Dermis microvascular lymphatic vessel endothelial cell (primary cell): ENCODE measurements at places on chromosomes 12 and 14. TPM values are rescaled to one million over a fixed set of nuclear protein-coding genes. Genes with fewer than 3 reads are reported as not detected.

DAO gene
- not detected in 2 replicates for total RNA-seq

RILPL2 gene
- total RNA-seq: 2.4 and 3.3 TPM in 2 replicates

PPM1H gene
- 1.0 and 1.3 TPM in 2 replicates for total RNA-seq

MMAB gene
- 19.2 and 33.1 TPM in 2 replicates for total RNA-seq

TAS2R9 gene
- not detected in 2 replicates for total RNA-seq

PLEKHG3 gene
- 5.4 and 11.0 TPM in 2 replicates for total RNA-seq

ZC3H14 gene
- 44.3 and 54.9 TPM in 2 replicates for total RNA-seq

TBX3 gene
- total RNA-seq: 0.89 and 1.4 TPM in 2 replicates

- no peak for DNase-seq
Observed at GRCh38 chr12:52660934-52661499, 9.0 kb upstream of the KRT2 start.

DNA sequence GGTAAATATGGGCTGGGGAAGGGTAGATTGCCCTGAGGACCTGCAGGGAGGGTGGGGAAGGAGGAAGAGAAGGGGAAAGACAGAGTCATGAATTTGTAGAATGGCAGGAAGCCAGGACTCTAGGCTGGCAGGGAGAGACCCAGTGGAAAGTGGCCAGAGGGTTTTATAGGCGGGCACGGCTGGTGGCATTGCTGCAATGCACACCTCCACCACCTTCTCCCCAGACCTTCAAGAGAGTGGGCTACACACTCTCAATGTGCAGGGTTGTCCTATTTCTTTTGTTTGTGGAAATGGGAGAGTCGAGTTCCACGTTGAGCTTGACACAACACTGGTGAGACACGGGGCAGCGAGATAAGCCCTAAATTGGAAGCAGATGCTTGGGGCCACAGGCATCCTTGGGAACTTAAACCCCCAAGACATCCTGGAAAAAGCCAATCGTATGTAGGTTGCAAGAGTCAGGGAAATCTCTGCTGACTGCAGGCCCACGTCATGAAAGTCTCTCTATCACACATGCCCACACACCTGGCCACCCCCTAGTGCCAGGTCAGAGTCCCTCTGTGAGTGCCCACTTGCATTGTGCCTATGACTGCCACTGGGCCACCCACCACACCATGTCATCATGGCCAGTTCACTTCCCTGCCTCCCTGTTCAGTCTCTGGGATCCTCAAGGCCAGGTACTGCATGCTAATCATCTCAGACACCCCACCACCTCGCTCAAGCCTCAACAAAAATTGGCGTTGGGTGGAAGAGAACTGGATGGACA lies 38.0 kb upstream of the BDKRB2 start:
- no peak for DNase-seq

GRCh38 chr14:61470261-61470960 lies 149.0 kb downstream of the PRKCH start:
- peak; percentile 80 for DNase-seq

DNA sequence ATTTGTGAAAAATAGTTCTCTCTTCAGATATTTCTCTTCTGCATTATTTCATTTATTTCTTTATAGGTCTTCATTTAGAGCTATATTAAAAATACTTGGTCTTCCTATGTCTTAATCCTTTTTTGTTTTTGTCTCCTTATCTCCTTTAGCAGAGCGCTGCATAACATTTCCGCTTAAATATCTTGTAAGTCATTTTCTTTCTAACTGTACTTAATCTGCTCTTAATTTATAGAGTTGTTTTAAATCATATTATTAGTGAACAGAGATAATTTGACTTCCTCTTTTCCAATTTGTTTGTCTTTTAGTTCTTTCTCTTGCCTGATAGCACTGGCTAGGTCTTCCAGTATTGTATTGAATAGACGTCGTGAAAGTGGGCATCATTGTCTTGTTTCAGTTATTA lies 18.0 kb downstream of the LUM start:
- no peak for DNase-seq

DNA sequence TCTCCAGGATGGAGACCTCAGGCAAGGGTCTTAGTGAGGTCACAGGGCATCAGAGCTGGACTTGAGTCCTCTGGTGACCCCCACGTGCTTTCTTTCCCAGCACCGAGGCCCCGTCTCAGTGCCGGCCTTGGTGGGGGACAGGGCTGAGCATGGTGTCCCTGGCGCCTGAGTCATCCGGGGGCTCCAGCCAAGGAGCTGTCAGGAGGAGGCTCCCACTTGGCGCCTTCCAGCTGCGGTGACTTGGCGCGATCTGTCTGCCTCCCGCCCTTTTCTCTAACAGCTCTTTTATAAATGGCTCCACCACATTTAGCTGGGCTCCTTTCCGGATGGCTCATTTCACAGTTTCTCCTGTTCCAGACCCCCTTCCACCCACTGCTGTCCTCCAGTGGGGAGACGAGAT lies 60.4 kb downstream of the PRMT8 start:
- DNase-seq: no peak

DNA sequence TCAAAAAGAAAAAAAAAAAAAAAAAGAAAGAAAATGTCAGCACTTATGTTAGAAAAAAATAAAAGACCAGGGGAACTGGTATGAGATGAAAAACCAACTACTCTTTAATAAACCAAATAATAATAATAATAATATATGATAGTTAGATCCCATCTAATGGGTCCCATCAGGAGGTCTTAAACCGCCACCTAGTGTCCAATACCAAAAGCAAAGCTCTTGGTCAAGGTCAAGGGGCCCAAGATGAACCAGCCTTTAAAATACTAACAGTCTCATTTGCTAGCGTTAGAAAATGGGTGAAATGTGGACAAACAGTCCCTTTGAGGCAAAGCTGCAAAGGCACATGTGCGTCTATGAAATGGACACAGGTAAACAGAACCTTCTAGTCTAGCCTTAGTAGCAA lies 12.3 kb downstream of the BRAP start:
- peak; percentile 51 for DNase-seq

DNA sequence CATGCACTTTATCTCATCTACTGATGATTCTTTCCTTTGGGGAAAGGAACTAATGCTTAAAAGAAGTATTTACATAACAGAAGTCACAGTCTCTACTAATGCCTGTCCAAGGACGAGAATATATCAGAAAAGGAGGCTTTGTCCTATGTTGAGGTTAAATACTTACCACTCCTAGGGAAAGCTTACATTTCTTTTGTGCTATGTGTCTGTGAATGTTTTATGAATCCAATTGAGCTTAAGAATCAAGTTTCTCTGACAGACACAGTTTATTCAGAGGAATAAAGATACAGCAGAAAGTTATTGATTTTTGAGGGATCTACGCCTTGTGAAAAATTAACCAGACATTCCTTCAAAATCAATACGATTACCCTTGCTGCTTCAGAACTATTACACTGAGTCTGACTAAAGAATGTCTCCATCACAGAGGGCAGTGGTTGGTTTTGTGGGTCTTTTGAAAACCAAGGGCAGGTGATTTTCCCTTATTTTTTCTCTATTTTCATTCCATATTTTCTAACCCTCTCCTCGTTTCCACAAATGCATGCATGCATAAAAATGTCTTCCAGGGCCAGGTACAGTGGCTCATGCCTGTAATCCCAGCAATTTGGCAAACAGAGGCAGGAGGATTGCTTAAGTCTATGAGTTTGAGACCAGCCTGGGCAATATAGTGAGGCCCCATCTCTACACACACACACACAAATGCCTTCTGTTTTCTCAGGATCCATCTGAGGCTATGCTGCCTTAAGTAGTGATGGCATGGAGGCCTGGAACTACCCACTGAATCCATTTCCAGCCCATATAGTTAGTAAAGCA lies 1095.1 kb downstream of the GALC start:
- DNase-seq: no peak

DNA sequence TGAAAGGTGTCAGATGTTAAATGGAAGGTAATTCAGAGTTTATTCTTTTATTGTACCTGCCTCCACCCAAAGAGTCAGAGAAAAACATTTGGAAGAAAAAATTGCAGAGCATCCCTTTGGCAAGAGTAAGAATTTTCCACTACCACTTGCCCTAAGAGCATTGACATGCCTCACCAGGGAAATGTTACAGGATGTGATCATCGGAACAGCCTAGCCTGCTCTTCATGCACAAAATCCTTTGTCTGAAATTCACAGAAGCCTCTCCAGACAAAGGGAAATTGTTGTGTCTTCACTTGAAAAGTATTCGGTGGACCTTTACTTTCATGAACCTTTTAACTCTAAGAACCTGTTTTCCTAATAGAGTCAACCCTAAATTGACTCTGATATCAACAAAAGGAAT lies 36.9 kb downstream of the ATP2A2 start:
- peak; percentile 94 for DNase-seq

DNA sequence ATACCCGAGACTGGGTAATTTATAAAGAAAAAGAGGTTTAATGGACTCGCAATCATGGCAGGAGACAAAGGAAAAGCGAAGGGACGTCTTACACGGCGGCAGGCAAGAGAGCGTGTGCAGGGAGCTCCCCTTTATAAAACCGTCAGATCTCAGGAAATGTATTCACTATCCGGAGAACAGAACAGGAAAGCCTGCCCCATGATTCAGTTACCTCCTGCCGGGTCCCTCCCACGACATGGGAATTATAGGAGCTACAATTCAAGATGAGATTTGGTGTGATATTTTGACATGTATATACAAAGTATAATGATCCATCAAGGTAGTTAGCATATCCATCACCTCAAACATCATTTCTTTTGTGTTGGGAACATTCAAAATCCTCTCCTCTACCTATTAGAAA lies 2.3 kb upstream of the CDCA4 start:
- DNase-seq: peak; percentile 62

- DNase-seq: no peak
Observed at GRCh38 chr12:24500421-24500820, 448.5 kb downstream of the BCAT1 start.

DNA sequence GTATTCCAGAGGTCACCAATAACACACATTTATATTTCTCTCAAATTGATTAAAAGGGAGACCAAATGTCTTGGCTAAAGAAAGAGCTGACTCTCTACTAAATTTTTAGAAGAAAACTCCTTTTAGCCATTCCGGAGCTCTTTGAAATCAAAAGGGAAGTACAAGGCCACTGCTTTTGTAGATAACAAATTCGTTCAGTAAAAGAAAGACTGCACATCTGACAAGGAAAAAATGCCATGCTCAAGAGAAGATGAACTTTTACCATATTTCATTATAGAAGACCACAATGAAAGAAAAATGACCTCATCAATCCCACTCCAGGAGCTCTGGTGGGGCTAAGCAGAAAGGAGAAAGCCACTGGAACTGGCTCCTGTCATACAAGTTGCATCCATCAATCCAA lies 57.6 kb downstream of the SPTSSA start:
- no peak for DNase-seq

GRCh38 chr12:69099201-69099837 lies 140.1 kb upstream of the CPSF6 start:
- no peak for DNase-seq

DNA sequence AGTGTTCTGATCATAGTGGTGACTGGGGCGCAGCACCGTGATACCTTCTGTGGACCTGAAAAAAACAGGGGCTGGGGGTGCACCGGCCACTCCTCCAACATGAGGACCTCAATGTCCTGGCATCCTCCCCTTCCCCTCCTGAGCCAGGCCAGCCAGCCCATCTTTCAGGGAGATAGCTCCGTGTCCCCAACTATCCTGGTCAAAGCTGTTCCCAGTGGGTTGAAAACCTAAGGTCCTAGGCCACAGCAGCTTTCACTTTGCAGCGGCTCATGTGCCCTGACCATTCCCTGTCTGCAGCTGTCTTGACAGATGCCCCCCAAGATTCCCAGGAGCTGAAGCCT lies 75.7 kb downstream of the BCL11B start:
- DNase-seq: no peak

GRCh38 chr14:29853272-29853671 lies 74.4 kb downstream of the PRKD1 start:
- no peak for DNase-seq

DNA sequence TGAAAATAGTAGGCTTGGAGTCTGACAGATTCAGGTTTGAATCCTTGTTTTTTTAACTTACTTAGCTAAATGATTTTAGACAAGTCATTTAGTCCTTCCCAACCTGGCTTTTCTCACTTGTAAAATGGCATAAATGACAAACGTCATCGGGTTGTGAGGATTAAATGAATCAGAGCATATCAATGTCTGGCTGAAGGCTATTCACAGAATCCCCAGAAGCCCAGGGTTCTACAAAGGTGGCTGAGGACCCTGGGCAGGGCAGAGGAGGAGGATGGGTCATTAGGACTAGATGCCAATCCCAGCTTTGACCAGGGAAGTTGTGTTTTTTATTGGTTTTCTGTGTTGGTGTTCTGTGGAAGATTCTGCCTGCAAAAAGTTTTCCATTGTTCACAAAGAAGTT lies 7.6 kb upstream of the PTPRB start:
- no peak for DNase-seq

DNA sequence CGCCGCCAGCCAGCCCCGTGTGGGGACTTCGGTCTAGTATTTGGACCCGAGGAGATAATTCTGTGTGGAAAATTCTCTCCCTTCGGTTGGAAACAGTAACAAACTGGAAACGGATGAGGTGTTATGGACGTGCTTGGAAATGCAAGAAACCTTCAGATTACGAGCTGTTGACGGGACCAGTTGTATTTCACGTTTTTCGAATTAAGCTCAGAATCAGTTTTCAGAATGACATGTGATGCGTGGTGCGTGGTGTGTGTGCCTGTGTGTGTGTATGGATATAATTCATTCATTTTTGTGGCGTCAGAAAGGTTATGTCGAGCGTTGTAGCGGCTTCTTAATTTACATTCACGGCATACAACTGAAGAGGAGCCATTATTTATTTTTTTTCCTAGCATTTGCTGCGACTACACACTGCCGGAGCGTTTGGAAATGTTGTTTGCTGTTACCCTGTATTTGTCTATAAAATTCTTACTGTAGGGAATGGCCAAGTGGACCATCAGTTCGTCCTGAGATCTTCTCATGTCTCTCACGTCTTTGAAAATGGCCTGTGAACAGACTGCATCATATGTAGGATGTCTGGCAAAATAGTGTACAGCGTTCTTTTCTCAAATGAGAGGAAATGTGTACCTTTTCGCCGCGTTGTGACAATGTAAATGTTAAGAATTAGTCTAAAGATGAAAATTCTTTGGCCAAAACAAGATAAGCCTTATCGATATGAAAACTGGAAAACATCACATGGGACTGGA lies 1.3 kb downstream of the TRAF3 start:
- DNase-seq: peak; percentile 55
